Putamen (tissue), 1 donor: ENCODE measurements at places on chromosomes 13 and 19.

DNA sequence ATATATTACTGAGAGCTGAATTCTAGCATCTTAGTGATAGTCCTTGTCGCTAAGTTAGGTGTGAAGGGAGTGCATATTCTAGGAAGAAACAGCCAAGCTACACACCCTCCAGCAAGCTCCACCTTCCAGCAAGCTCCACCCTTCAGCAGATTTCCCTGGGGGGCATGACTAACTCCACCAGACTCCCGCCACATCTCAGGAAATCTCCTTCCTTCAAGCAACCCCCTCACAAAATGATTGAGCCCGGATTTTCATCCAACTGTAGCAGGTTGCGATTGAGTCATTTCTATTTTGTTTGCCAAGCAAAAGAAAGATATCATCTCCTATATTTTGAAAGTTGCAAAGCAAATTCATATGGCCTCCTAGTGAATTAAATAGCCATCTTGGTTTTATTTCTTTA lies 162.1 kb upstream of the TMTC4 start:
- DNase-seq = no peak

DNA sequence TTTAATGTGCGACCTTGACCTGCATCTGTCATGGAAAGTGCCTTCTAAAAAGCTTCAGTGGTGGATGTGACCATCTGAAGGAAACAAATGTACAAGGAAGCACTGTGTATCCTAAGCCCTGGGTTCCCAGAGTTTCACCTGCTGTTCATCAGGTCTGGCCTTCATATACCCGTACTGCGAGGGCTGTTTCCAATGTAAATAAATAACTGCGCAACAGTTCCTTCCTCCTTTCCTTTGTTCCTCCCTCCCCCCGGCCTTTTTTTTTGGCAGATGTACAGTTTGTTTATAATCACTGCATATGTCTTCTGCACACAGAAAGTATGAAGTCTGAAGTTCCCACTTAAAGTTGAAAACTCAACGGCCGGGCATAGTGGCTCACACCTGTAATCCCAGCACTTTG lies 5.2 kb downstream of the FAAP24 start:
- no peak for DNase-seq

GRCh38 chr13:74597526-74597925 lies 463.3 kb upstream of the KLF12 start:
- DNase-seq = no peak

DNA sequence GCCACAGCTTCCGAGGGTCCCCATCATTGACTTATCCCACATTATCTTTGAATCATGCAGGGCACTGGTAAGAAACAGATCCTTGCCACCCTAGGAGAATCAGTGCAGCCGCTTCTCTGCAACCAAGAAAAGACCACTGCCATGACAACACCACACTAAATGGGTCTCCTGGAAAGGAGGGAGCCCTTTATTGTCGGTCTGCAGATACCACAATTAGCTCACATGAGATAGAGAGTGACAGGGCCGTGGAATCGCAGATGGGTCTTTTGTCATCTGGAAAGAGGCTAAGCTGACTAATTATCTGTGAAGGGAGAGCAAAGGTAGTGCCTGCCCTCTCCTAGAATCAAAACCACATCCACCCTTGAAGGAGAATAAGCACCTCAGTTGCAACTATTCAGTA lies 178.3 kb upstream of the MYO16 start:
- no peak for DNase-seq

DNA sequence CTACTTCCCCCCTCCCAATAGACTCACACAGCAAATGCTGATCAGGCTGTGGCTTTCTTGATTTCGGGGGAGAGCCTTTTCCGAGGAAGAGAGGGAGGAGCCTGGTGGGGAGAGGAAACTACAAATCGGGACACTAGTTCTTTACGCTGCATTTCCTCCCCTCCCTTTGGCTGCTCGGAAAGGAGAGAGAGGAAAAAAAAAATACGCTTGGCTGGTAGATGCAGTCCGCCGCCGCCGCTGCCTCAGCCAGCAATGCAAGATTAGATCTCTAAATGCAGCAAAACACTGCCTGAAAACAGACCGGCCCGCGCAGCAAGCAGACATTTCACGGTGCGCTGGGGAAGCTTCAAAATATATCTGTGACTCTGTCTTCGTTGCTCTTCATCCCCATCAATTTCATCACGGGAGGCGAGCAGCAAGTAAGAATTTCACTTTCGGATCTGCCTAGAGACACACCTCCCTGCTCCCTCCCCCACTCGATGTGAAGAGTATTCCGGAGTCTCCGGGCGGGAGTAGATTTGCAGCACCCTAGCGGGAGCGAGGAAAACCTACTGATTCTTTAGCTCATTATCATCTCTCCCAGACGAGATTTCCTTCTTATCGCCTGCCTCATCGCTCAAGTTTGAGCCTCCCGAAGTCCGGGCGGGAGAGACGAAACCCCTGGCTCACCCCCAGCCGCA lies at the start of gene PCDH17:
PCDH17 (plus strand) TSS at position 149 of the 680 bp plus-strand sequence. CDS start 803 bp downstream, outside the sequence.
- DNase-seq = peak; percentile 84

- no peak for DNase-seq
These were observed 363.1 kb downstream of the FGF14 start for GRCh38 chr13:102038787-102039186.

DNA sequence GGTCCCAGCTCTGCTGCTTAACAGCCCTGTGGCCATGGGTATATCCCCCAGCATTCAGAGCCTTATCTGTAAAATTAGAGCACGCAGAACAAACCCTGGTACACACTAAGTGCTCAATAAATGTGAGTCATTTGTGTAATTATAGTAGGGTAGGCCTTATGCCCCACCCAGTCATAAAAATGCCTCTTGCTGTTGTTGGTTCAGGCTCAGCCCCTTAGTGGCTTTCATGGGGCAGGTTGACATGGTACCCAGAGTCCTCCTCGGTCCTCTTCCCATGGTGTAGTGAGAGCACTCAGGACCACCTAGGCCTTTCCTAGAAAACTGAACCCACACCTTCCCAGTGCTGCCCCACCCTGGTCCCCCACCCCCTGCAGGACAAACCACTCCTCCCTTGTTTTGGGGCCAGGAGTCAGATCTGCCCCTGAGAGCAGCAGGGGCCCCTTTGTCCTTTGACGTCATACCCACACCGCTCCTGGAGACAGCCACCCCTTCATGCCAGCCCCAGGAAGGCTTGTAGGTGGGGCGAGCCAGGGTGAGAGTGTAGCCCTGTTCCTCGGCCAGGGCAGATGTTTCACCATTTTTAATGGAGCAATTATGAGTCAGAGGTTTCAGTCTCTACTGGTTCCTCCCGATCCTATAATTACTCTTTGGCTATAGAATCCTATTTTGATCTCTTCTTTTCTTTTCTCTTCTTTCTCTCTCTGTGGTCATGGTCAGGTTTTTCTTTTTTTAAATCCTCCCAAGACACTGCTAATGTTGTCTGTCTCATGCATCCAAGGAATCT lies 36.8 kb downstream of the ACTN4 start:
- no peak for DNase-seq

GRCh38 chr13:89695343-89696257 lies 1651.9 kb upstream of the MIR17HG start:
- DNase-seq = no peak

DNA sequence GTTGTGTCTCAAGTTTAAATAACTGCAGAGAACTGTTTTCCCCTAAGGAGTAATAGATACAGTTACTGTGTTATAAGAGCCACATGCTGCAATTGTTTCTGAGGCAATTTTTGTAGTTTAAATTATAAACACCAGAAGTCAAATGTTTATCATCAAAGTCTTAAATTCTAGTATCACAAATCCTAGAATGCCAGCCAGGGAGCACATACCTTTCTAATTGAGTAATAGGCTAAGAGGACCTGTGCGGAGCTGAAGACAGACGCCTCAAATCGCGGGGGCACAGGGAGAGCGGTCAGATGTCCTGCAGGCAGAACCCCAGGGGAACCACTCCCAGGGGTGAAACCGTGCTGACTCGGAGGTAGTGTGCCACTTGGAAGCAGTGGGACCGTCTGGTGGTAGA lies 65.2 kb upstream of the TNFRSF19 start:
- DNase-seq = no peak

GRCh38 chr19:21202865-21203494 lies 61.1 kb downstream of the ZNF431 start:
- peak; percentile 38 for DNase-seq

DNA sequence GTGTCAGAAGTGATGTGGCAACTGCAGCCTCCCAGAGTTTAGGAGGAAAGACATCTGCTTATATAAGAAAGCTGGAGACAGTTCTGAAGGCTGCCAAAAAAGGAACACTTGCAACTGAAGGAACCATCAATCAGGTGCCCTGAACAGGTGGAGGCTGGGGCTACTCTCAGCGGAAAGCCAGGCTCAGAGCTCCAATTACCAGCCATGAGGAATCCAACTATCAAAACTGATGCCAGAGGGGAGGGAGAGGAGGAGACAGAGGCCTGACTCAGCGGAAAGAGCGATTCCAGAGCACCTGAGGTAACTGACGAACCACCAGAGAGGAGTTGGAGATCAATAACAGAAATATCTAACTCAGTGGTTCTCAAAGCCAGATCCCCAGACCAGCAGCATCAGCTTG lies 24.3 kb downstream of the LEUTX start:
- no peak for DNase-seq

DNA sequence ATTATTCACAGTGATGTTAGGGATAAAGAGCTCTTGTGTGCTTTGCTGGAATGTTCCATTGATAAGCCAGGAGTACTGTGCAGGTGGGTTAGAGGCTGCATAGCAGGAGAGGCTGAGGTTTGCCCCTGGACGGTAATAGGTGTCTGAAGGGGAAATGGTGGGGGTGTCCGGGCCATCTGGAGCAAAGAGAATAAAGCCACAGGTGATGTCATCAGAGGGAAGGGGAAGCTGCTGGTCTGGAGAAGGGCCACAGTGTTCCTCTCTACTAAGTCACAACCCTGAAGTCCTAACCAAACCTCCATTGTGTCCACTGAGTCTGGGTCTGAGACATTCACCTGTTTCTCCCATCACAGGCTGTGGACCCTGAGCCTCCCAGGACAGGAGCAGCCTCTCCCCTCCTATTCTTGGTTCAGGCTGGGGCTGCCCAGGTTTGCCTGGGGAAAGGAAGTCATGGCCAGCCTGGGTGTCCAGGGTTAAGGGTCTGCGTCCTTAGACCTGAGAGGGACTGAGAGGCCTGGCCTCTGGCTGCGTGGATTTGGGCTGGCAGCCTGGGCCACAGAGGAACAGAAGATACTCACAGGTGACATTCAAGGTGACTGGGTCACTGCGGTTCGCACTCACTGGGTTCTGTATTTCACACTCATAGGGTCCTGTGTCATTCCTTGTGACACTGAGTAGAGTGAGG lies 6.8 kb downstream of the CEACAM1 start:
- DNase-seq = no peak

DNA sequence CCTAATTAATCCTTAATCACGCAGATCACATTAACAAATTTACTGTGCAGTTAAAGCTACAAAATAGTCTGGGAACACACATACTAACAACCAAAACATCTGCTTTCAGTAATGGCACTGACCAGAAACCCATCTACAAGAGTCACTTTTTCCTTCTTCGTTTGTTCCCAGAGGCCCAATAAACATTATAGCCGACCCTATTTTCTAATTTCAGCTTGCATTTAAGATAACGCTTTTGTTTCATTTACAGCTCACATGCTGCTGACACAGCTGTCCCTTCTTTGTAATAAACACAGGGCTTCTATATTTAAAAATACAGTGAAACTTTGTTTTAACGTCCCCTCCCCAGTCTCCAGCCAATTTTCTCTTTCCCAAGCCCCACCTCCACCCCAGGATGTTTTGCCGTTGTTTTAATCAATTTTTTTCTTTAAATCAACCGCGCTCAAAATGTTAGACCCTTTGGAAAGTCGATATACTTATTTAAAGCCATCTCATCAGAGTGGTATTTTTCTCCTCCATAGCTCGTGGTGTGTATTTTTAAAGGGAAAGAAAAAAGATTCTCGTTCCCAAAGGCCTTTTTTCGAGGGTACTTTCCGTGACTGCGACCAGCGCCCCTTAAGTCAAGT lies 1.7 kb upstream of the WBP4 start:
- peak; percentile 21 for DNase-seq

- DNase-seq = no peak
These were observed 26.2 kb upstream of the LRCH1 start for GRCh38 chr13:46526740-46527139.

DNA sequence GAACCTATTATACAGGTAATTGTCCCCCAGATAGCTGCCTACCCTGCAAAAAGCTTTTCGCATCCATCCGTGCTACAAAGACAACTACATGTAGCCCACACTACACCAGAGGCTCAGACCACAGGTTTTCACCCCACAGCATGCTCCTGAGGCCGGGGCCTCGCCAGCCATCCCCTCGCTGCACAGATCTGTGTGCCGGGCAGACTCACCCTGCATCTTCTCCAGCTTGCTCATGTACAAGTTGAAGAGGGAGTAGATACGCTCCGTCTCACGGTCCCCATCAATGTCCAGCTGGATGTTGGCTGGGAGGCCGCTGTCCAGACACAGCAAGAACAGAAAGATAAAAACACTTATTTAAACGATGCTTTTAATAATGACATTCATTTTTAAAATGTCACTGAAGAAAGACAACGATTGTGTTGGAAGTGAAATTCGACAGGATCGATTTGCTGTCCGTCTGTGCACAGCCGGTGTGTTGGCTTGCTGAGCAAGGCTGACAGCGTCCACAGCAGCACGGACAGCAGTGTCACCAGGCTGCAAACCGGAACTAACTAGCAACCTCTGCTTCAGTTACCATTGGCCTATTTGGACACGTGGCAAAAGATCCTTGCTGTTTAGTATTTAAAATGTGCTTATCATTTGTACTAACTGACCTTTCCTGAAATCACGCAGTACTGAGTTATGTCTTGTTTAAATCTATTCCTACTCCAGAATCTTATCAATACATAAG lies 18.6 kb upstream of the C13orf46 start:
- no peak for DNase-seq

DNA sequence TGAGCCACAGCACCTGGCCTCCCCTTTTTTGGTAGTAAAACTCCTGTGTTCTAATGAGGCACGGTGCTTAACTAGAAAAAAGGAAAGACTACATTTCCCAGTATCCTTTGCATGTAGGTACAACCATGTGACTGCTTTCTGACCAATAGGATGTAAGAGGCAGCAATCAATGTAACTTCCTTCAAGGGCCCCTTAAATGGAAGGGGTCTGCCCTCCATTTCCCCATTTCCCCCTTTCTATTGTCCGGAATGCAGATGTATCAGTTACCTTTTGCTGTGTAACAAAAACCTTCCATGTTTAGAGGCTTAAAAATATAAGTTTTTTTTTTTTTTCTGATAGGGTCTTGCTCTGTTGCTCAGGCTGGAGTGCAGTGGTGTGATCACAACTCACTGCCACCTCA lies 2.2 kb downstream of the GPR32 start:
- no peak for DNase-seq

- DNase-seq = no peak
These were observed 1079.7 kb downstream of the SLITRK1 start for GRCh38 chr13:82802528-82802927.

DNA sequence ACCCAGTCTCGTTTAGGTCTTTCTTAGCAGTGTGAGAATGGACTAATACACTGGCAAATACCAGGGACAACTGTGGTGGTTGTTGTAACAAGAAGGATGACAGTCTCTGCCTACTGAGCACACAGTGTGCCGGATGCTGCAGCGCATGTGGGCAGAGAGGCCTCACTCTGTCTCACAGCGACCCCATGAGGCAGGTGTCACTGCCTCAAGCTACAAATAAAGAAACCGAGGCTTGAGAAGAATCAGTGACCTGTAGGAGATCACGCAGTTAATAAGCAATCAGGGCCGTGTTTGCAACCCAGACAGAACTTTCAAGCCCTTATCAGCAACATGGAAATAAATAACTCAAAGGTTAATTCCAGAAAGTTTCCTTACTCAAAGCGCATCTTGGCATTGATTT lies 40.5 kb upstream of the GAS6 start:
- DNase-seq = peak; percentile 26
